ENCODE measurements at places on chromosomes 12 and 14. TPM values are rescaled to one million over a fixed set of nuclear protein-coding genes. Genes with fewer than 3 reads are reported as not detected.

DNA sequence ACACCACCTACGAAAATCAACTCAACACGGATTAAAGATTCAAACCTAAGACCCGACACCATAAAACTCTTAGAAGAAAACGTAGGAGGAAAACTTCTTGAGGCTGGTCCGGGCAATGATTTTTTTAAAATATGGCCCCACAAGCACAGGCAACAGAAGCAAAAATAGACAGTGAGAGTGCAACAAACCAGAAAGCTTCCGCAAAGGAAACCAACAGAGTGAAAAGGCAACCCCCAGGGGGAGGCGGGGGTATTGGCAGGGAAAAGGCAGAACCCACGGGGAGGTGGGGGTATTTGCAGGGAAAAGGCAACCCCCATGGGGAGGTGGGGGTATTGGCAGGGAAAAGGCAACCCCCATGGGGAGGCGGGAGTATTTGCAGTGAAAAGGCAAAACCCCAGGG is 20.5 kb upstream of the FBRSL1 start:
- DNase-seq, result no peak

Gene CCDC88C
- not detected for polyA plus RNA-seq

GRCh38 chr14:102182190-102182589 is 42.5 kb downstream of the WDR20 start:
- DNase-seq, result peak; percentile 33

DNA sequence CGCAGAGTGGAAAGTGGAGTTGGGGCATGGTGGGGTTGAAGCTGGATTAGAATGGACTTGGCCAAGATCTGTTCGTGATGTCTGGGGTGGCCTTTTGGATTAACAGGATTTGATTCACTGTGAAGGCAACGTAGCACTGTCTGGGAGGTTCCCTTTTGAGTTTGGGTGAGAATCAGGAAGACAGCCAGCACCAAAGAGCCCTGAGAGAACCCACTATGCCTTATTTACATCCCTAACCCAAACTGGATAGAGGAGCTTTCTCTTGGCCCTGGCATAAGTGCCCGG is 269.6 kb downstream of the ZFP36L1 start:
- DNase-seq, result no peak

DNA sequence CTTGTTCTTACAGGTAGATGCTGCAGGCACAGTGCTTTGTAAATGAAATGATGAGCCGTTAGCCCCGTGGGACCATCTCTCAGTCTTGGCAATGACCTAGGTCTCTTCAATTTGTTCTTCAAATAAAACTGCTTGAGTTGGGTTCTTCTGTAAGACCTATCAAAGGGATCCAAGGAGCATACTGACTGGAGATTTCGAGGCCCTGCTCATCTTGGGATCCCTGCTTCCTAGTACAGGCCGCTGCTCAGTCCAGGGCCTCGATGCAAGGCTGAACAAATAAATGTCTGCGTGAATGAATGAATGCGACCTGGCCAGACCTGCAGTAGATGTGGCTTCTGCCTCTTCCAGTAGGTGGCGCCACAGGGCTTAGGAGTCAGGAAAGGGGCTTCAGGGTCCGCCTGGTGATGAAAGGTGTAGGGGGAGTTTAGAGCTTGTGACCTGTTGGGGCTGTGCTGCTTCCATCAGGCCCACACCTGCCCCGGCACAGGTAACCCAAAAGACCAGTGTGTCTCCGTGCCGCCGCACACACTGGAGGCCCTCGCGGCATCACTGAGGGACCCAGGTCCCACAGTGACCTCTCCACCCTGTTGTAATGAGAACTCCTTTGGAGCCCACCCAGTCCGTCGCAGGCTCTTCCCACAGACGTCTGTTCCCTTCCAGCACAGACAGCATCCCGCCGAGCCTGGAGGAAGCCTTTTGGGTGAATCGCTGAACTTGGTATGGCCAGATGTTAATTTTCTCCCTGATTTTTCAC is 4.4 kb downstream of the CACNA1C start:
- no peak for DNase-seq

- DNase-seq, result no peak
Measured at GRCh38 chr14:95039259-95039992, 117.9 kb downstream of the DICER1 start.

DNA sequence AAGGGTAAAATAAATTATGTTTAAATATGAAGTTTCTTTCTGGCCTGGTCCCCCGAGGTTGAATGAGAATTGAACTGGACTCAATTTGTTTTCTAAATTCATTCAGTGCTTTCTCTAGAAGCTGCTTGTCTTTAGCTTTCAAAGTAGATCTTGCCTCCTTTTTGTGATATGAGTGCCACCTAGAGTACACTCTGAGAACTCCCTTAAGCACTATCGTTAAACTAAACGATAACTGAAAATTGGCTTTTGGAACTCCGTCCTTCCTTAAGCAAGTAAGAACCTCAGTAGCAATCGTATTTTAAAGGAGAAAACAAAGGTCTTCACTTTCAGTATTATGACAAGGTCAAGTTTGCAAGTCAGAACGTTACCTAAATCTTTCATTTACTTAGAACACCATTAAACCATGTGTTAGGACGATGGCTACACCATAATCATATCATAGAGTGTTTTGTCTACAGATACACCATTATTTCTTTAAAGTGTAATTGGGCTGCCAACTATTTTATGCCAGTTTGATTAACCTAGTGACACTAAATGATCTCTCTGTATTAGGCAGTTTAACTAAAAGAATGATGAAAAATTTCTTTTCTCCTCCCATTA is 364.8 kb downstream of the SNAPC1 start:
- no peak for DNase-seq

GRCh38 chr14:36900846-36901245 is 239.2 kb downstream of the PAX9 start:
- DNase-seq, result no peak

DNA sequence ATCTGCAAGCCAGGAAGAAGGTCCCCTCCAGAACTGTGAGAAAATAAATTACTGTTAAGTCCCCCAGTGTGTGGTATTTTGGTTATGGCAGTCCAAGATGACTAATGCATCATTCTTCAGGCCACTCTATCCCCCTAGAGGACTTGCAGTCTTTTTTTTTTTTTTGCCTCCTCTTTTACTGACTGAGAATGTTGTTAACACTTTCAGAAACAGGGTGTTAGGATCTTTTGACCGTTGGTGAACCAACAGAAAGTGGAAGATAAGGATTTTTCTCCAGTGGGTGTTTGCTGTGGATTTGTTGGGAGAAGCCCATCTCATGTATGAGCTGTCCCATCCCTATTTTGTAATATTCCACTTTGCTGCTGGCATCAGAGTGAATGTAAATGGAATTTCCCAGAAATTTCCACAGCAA is 37.8 kb downstream of the MARK3 start:
- DNase-seq, result no peak

Gene WNT5B
- polyA plus RNA-seq, result 38.7 TPM

GRCh38 chr12:130993759-130994670 is 40.3 kb downstream of the ADGRD1 start:
- DNase-seq, result no peak

Gene CREBL2
- polyA plus RNA-seq, result 25.6 TPM

Gene RAN
- polyA plus RNA-seq, result 1,490 TPM

DNA sequence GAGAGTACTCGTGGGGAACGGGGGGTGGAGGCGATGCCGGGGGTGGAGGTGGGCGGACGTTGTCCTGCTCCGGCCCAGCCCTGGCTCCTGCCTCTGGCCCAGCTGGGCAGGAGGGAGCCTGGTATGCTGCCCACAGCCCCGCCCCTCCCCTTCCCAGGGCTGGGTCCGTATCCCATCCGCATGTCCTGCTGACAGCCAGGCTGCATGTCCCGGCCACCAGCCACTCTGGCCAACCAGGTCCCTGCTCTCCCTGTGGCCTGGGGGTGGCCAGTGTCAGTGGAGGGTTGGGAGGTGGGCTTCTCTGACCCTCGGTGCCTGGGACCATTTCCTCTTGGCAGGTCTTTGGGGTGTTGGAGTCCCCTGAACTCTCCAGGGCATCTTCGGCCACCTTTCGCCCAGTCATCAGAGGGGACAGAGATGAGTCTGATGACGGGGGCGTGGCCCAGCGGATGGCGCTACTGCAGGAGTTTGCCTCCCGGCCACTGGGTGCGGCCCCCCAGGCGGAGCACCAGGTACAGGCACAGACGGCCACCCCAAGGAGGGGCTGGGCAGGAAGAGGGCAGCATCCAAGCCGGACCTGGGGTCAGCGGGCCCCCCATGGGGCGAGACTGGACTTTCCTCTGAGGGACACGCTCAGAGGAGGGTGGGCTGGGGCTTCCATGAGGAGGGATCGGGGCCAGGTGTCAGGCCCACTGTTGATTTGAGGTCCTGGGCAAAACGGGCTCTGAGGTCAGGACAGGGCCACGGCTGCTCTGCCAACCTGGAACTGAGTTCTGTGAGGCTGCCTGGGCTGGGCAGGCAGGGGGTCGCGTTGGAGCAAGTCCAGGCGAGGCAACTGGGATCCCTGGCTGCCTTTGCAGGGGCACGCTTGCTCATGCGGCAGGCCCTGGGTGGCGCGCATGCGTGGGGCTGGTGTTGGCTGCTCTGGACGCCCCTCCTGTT is 20.2 kb downstream of the CEP170B start:
- DNase-seq, result no peak

Gene PSMB5
- polyA plus RNA-seq, result 304 TPM

GRCh38 chr12:39805651-39806050 is 186.0 kb upstream of the ABCD2 start:
- no peak for DNase-seq

GRCh38 chr12:108861878-108862587 is 4.7 kb upstream of the SSH1 start:
- DNase-seq, result no peak

DNA sequence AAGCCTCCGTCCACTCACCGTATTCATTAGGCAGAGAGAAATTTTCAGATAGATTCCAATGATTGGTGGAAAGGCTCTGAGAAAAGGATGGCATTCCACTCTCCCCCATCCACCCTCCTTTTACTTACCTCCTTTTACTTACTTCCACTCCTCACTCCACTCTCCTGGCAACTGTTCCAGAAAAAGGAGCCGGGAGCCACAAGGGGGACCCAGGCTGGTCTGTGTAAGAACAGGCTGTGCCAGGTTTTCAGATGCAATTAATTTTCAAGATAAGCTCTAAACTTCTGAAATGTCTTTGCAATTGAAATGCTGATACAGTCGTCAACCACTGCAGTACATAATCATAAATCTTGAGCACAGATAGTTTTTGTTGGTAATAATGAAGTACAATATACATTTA is 248.8 kb downstream of the ANO6 start:
- no peak for DNase-seq

DNA sequence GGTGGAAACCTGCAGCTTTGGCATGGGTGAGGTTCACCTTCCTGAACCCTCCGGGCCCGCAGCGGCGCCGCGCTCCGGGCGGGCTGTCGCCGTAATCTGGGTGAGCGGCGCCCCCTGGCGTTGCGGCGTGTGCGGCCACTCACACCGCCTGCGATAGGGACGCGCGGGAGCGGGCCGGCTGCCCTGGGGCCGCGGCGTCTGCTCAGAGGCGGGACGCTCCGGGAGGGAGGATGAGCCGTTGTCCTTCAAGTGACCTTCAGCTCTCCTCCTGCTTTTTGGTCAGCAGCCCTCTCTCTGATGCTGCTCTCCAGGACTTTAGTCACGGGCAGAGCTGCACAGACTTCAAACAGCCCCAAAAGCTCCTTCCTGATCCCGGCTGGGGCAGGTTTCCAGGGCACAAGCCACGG is 211.7 kb upstream of the FKBP4 start:
- no peak for DNase-seq

Gene ANP32D
- polyA plus RNA-seq, result not detected

GRCh38 chr14:86203843-86204242 is 673.9 kb downstream of the FLRT2 start:
- no peak for DNase-seq

Gene ETFRF1
- 6.0 TPM for polyA plus RNA-seq

Gene CLEC2A
- polyA plus RNA-seq, result not detected

DNA sequence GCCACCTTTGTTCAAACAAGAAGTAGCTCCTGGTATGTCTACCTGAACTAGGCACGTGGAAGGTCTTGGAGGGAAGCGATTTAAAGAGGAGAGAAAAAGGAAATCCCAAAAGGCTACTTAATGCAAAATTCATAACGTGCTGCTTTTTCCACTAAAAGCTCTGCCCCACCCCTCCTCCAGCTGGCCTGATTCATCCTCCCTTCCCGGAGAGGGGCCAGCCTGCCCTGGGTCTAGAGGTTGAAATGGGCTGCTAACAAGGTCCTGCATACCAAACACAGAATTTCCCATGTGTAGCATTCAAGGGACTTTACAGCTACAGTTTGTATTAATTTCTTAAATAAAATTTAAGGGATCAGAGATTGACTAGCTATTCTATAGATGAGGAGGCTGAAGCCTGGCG is 83.2 kb downstream of the KNTC1 start:
- DNase-seq, result no peak

- DNase-seq, result no peak
Measured at GRCh38 chr12:92208613-92209121, 63.0 kb upstream of the BTG1 start.

GRCh38 chr14:105292826-105293711 is 7.7 kb downstream of the BRF1 start:
- no peak for DNase-seq

Gene ZDHHC22
- polyA plus RNA-seq, result not detected

DNA sequence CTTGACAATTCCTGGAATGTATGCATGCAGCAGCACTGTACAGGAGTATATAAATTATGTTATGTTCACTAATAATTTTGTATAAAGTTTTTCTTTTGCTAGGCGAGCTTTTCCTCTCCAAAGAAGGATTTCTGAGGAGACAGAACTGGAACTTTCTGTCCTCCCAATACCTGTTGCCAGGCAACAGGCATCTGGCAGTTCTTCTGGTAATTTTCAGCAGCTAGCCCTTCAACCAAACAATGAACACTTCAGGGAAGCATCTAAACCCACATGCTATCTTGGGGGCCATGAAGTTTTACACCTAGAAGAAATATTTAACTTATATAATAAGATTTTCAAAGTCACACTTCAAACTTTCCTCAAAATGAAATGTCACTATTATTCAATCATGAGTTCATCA is 162.9 kb upstream of the SYT10 start:
- no peak for DNase-seq

Gene AGAP2
- polyA plus RNA-seq, result 0.04 TPM

Gene FGF6
- polyA plus RNA-seq, result not detected

- no peak for DNase-seq
Measured at GRCh38 chr12:50062728-50063460, 5.5 kb downstream of the ASIC1 start.

GRCh38 chr12:75390899-75391538 is at the start of gene GLIPR1L2:
Gene GLIPR1L2 (plus strand): TSS chr12:75391089. CDS start chr12:75391117, 28 bp downstream.
- peak; percentile 83 for DNase-seq

Gene TBC1D30
- polyA plus RNA-seq, result 0.22 TPM

GRCh38 chr12:3554371-3555115 is 63.5 kb downstream of the PRMT8 start:
- DNase-seq, result no peak

DNA sequence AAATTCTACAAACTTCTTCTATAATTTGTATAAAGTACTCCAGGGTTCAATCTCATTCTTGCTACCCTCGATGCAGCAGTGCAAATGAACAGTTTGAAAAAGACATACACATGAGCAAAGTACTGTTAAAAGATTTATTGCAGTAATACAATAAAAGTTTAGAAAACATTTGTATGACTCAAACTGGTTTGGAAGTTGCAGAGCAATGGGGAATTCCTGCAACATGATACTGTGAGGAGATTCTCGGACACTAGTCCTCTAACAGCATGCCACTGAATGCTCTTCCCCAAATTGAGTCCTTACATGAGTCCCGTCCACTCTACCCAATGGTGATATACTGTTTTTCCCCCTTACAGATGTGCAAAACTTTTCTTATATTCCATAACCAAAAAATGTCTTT is 45.4 kb downstream of the ATG14 start:
- DNase-seq, result peak; percentile 47

- DNase-seq, result no peak
Measured at GRCh38 chr12:76947304-76947703, 68.5 kb upstream of the CSRP2 start.

GRCh38 chr12:16323010-16323409 is 24.4 kb upstream of the MGST1 start:
- DNase-seq, result no peak

Data from BJ (cell line).